Dorsolateral prefrontal cortex (tissue), 122 donors: ENCODE measurements at places on chromosomes 4 and X.

DNA sequence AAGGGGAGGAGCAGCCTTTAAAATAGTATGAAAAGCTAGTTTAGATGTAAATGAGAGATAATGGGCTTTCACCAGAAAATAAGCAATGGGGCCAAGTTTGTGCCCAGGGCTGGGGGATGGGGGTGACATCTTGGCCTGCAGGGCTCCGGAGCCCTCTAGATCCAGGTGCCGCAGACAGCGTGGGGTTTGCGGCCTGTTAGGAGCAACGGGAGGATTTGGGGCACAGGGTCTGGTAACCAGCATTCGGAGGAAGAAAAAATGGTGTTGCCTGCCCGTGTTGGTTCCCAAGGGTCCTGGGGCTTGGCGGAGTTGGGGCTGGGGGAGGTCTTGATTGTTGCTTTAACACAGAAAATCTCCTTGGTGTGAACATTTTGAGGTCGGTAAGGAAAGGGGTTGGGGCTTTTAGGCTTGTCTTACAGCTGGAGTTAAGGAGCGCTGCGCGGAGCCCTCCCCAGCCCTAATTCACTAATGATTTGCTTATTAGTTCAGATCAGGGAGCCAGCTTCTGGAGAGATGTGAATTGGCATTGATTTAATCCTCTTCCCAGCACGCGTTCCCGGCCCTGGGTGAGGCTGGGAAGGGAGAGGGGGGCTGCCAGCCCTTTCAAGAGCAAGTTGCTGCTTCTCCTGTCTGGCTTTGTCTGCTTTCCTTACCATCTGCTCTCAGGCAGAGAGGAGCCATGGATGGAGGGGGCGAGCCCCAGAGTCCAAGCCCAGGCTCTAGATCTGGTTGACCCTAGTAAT is 443.4 kb downstream of the BCOR start:
- no peak for DNase-seq

DNA sequence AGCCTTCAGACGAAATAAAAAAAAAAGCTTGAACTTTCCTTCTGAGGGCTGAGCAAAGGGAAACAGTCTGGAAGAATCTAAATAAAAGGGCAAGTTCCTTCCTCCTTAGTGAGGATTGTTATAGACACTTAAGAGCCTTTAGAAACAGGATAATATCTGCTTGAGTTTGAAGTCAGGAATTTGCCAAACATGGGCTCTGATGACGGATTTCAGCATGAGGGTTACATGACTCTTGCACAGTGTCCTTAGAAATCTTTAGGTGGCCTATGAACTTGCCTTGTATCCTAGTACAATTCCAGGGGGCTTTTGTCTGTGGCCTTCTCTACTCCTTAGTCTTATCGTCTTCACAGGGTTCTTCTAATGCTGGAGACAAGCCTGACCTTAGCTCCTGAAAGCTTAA is 94.1 kb downstream of the RLIM start:
- DNase-seq: no peak

DNA sequence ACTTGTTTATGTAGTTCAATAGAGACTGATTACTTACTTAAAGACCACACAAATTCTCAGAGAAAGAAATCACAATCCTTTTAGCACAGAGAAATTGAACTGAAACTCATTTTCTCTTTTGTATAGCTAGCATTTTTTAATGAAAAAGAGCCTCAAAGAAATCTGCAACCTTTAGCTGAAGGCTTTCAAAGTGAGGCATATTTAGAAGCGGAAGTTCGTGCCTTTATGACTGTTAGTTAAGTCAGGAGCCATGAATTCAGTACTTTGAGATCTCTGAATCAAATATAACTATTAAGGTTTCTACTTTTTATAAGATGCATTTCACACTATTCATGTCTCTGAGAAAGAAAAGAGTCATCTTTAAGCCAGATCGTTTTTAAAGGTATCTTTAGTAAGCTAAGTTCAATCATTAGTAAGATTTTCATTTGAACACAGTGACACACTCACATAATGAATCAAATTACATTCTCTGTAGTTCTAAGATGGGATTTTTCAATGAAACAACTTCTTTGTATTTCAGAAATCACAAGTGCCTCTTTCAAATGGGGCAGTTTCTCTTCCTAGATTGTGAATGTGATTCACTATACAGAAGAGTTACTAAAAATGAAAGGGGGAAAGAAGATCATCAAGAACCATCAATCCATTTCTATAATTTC is 61.4 kb downstream of the SMARCA1 start:
- no peak for DNase-seq

GRCh38 chr4:22802876-22803275 is 110.1 kb downstream of the GBA3 start:
- DNase-seq: no peak
